ENCODE measurements at places on chromosomes 1 and 21.
A peak's percentile ranks its signal among the peaks of the same experiment; 100 is the strongest.

GRCh38 chr1:185438936-185439335 lies 121.9 kb upstream of the IVNS1ABP start:
- DNase-seq = no peak

- DNase-seq = no peak
Measured at GRCh38 chr21:42659416-42660117, 6.1 kb downstream of the PDE9A start.

DNA sequence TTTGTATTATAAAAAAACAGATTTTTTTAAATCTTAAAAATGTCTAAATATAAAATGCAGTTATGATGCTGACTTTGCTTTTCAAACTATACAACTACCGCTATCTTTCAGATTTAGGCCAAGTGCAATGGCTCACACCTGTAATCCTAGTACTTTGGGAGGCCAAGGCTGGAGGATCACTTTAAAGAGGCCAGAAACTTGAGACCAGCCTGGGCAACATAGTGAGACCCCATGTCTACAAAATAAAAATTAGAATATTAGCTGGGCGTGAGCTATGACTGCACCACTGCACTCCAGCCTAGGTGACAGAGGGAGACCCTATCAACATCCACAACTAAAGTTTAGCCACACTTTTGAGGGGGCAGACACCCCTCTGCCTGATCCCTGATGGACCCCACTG lies 20.3 kb downstream of the ZBTB17 start:
- DNase-seq = no peak

DNA sequence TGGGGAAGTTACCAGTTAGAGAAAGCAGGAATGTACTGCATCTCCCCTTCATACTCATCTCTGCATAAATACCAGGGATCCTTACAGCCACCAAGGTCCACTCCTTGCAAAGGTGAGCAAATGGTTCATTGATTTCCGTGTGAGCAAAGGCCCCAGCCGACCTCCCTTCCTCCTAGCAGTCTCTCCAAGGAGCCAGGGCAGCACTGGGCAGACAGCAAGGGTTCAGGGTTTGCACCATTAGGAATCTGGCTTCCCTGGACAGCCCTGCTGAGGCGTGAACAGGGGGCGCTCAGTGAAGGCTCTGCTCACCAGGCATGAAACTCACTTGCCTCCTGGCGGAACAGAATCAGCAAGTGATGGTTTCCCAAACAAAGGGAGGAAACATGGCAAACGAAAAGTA lies 65.7 kb downstream of the MRPL37 start:
- no peak for DNase-seq

DNA sequence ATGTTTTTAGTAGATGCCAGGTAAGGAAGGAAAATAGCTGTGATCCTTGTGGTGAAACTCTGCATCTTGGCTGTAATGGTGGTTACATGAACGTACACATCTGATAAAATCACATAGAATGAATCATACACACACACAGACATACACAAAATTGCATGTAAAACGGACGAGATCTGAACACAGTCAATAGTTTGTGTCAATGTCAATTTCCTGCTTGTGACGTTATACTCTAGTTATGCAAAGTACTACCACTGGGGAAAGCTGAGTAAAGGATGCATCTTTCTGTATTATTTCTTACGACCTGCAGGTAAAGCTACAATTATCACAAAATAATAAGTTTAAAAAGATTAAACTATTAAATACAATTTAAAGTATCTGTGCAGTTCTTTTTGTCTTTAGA lies 493.7 kb upstream of the ZP4 start:
- DNase-seq = no peak

- DNase-seq = no peak
Measured at GRCh38 chr1:172354291-172355274, 65.9 kb upstream of the C1orf105 start.

- no peak for DNase-seq
Measured at GRCh38 chr1:156765666-156766065, 1.7 kb upstream of the PRCC start.

DNA sequence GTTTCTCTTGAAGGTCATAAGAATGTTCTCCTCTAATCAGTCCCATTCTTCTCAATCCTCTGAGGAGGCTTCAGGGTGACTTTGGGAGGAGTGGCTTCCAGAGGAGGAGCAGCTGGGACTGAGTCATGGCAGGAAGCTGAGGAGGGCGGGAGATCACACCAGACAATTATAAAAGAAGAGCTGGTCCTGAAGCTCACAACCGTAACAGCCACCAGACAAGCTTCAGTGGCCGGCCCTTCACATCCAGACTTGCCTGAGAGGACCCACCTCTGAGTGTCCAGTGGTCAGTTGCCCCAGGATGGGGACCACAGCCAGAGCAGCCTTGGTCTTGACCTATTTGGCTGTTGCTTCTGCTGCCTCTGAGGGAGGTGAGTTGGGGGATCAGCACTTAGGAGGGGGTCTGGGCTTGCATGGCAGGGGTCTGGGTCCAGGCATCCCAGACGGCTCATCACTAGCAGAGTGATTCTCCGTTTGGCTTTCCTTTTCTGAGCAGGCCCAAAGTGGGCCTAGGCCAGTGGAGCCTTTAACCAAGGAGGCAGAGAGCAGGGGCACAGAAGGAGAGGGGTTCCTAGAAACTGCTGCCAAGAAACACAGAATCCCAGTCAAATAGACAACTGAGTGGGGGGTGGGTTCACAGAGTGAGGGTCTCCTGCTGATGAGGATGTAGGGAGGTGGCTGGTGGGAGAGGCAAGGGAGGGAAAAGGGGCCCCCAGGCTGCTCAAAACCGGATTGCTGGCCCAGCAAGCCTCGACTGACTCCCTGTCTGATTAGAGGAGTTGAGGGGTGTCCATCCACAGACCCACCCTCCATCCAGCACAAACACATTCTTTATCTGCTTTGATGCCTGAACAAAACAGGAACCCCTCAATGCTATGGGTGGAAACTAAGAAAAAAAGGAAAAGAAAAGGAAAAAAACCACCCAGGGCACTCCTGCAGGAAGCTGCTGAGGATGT lies at the start of gene ECM1:
ECM1 (plus strand) TSS at position 198 of the 953 bp plus-strand sequence; CDS start at position 299, 101 bp downstream.
- no peak for DNase-seq

GRCh38 chr1:208533746-208534598 lies 289.8 kb upstream of the PLXNA2 start:
- no peak for DNase-seq

GRCh38 chr1:174769961-174770549 lies 229.7 kb upstream of the CACYBP start:
- peak; percentile 65 for DNase-seq

DNA sequence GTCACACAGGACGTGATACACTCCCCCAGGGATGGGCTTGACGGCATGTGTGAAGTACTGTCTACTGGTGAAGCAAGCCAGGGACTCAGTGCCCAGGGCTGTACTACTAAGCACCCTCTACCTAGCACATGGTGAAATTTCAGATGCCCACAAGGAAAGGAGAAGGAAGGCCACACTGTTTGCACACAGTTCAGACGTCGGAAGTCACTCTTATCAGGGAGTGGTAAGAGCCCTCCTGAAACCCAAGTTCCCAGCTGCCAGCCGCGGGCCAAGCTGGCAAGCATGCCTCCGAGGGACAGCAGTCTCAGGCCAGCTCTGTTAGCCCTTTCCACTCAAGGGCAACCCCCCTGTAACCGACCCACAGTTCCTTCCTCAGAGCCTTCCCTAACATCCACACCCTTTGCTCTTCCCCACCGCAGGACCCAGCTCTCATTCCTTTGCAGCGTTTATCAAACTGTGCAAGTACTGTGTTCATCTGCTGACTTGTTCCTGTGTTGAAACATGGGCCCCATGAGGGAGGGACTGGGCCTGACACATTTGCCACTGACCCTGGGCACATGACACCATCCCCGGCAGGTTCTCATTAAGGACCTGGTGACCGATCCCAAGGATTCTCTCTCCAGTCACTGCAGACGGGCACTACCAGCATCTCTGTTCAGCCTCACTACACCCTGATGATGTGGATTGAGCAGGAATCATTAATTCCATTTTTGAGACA lies 58.5 kb downstream of the SLC66A1 start:
- no peak for DNase-seq

- DNase-seq = no peak
Measured at GRCh38 chr21:28436286-28436932, 556.3 kb downstream of the LTN1 start.

DNA sequence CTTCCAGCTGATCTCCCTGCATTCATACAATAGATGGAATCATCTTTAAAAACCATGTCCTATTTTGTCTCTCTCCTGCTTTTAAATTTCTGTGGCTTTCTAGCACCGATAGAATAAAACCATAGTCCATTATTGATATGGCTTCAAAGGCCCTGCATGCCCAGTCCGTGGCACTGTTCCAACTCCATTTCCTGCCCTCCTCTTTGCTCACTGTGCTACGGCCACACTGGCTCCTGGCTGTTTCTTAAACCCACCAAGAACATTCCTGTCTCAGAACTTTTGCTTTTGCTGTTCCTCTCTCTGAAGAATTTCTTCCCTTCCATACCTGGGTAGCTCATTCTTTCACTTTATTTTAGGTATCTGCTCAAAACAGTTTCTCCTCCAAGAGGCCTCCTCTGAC lies 7.2 kb downstream of the SLAMF1 start:
- DNase-seq = no peak

- no peak for DNase-seq
Measured at GRCh38 chr1:119288751-119289150, 79.8 kb upstream of the HAO2 start.

GRCh38 chr1:237269938-237270337 lies 228.0 kb downstream of the RYR2 start:
- no peak for DNase-seq

DNA sequence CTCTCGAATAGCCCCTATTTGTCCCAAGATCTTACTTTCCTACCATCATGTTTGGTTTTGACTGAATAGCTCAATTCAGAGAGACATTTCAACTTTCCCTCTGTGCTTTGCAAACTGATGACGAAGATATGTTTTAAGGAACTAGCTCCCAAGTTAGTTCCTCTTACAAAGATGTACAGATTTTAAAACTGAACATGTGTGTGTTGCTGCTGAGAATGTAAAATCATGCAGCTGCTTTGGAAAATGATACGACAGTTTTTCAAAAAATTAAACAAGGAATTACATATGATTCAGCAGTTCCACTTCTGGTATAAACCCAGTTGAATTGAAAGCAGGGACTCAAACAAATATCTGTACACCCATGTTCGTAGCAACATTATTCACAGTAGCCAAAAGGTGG lies 33.6 kb downstream of the KIF26B start:
- no peak for DNase-seq

DNA sequence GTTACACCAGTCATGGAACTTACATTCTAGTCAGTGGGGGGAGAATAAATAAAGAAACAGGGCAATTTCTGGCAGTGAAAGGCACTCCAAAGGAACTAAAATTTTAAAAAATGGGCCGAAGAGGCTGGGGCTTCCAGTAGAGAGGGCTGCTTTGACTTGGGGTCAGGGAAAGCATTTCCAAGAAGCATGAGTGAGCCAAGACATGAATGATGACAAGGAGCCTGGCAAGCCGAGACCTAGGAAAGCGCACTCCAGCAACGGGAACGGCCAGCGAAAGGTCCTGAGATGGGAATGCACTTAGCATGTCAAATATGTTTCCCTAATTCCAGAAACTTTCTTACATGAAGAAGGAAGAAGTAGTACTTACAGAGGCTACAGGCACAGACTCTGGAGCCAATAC lies 95.4 kb upstream of the NGF start:
- no peak for DNase-seq

GRCh38 chr1:185069202-185069772 lies 23.9 kb downstream of the RNF2 start:
- no peak for DNase-seq

GRCh38 chr1:14366091-14367018 lies 232.1 kb upstream of the KAZN start:
- DNase-seq = no peak

GRCh38 chr1:109541102-109541501 lies 1.4 kb downstream of the GPR61 start:
- no peak for DNase-seq

GRCh38 chr1:67618285-67619018 lies 66.5 kb upstream of the GADD45A start:
- no peak for DNase-seq

- DNase-seq = no peak
Measured at GRCh38 chr1:16174886-16175598, 19.2 kb upstream of the EPHA2 start.

- no peak for DNase-seq
Measured at GRCh38 chr1:150516616-150517015, 1.1 kb downstream of the FALEC start.

- DNase-seq = no peak
Measured at GRCh38 chr1:38571726-38572125, 287.8 kb downstream of the RRAGC start.

DNA sequence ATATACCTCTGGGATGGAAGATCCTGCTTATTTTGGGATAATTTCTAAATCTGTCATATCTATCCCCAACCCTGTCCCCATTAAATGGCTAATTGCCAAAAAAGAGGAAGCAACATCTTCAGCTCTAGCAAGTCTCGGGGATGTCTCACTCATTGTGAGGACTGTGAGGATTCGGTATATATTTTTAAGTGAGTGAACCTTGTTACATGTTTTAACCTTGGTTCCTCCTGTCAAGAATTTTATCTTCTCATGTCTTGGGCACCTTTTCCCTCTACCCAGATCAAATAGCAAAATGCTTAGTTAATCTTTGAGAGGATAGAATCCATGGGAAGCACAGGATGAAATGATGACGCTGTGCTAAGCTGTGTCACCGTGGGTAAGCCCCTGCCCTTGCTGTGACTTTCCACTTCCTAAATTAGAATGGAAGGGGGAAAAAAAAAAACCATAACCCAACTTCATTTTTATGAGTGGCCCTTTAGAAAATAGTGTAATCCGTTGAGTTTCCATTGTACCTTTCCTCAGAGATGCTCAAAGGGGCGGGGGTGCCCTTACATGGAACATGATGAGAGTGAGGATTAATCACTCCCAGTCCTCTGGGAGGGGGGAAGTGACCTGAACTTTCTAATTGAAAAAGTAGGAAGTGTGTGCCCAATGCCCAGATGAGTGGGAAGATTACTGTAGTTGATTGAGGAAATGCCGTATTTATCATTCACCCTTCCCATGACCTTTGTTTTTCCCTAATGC lies 7.6 kb downstream of the ATP1A1 start:
- no peak for DNase-seq

- DNase-seq = no peak
Measured at GRCh38 chr1:56897150-56898004, 42.8 kb downstream of the C8A start.

- no peak for DNase-seq
Measured at GRCh38 chr1:3944578-3945125, 44.6 kb upstream of the C1orf174 start.

DNA sequence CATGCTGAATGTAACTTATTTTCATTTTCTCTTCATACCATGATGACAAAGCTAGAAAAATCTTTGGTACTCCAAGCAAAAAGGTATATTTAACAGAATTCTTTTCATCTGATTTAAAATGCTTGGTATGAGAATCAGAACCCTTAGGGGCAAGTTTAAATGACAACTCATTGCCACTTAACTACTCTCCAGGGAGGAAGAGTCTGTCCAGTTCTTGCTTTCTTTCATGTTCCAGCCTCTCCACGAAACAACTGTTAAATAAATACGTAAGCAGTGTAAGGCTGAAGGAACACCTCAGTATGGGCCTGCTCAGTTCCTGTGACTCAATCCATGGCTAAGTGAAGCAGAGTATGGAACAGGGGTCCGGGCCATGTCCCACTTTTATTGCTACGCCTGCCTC lies 1.6 kb downstream of the LCE2A start:
- no peak for DNase-seq

GRCh38 chr1:17849216-17849615 lies 94.1 kb downstream of the ACTL8 start:
- no peak for DNase-seq

GRCh38 chr1:160399544-160400222 lies 681 bp upstream of the VANGL2 start:
- no peak for DNase-seq

All from CD4-positive, alpha-beta T cell treated with Interleukin-21 for 1 hour (primary cell).